Fibroblast of mammary gland (primary cell): ENCODE measurements at places on chromosomes 1 and 21.

GRCh38 chr1:161285521-161285920 lies 24.2 kb downstream of the MPZ start:
- DNase-seq: no peak

- DNase-seq: peak; percentile 47
Measured at GRCh38 chr1:164510435-164510834, 48.5 kb upstream of the PBX1 start.

DNA sequence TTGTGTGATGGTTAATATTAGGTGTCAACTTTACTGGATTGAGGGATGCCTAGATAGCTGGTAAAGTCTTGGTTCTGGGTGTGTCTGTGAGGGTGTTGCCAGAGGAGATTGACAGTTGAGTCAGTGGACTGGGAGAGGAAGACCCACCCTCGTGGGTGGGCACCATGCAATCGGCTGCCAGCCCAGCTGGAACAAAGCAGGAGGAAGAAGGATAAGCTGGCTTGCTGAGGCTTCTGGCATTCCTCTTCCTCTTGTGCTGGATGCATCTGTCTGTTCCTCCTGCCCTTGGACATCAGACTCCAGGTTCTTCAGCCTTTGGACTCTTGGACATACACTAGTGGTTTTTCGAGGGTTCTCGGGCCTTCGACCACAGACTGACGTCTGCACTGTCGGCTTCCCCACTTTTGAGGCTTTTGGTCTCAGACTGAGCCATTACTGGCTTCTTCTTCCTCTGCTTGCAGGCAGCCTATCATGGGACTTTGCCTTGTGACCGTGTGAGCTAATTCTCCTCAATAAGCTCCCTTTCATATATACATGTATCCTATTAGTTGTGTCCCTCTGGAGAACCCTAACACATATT lies 184.3 kb upstream of the LMO4 start:
- DNase-seq: no peak

DNA sequence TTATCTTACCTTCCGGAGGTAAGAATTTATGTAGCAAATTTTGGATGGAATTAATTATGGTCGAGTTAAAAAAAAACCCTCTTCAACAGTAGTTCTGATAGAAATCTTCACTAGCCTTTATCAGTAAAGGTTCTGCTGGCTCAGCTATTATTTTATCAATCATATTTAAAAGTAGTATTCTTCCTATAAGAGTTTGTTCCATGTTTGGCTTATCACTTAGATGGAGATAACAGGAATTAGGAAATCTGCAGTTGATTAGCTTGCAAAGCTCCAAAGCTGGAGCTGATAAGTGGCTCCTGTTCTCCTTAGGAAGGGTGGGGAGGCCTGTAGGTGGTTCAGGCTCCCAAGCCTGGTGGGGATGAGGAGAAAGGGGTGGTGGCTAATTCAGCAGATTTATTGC lies 31.5 kb upstream of the DUSP10 start:
- DNase-seq: no peak

- DNase-seq: no peak
Measured at GRCh38 chr1:24109166-24109483, 2.8 kb downstream of the MYOM3 start.

DNA sequence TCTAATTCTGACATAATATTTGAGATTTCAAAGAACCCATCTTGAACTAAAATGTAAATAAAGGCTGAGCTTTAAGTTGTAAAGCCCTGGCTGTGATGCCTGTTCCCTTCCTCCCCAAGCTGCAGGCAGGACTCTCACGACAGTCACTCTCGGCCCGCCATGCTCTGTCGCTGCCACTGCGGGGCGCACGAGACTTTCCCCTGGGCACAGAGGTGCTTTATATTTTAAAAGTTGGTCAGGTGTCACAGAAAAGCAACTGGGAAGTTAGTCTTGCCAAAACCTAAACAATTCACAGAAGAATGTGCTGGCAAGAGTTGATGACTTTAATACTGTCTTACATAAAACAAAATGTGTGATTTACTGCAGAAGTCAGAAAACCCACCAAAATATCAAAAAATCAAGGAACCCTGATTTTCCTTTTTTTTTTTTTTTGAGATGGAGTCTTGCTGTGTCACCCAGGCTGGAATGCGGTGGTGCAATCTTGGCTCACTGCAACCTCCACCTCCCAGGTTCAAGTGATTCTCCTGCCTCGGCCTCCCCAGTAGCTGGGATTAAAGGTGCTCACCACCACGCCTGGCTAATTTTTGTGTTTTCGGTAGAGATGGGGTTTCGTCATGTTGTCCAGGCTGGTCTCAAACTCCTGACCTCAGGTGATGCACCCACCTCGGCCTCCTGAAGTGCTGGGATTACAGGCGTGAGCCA lies 10.7 kb downstream of the LRRC47 start:
- DNase-seq: no peak

DNA sequence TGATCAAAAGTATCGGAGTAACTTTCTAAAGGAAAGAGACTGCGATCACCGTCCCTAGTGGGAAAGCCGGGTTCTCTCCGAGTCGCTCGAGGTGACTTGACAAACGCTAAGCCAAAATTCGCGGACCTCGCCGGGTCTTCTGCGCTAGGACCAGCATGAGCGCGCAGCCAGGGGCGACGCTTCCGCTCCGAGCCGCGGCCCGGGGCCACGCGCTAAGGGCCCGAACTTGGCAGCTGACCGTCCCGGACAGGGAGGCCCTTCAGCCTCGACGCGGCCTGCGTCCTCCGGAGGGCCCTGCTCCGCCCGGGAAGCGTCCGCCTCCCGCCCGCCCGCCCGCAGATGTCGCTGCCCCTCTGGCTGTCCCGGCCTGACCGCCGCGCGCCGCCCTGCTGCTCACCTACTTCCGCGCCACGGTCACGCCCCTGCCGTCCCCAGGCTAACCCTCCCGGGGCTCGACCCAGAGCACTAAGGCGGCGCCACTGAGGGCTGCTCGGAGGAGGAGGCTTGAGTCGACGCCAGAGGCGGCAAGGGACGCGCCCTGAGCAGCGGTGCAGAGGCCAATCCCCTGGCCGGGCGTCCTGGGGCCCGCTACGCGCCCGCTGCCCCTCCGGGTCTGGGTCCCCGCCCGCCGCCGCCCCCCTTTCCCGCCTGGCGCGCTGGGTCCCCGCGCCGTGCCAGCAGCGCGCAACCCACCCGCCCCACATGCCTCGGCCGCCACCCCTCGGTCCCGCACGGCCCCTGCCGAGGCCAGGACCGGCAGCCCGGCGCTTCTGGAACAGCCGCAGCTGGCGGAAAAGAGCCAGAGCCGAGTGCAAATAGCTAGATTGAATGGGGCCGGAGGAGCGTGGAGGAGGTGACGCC lies 896 bp upstream of the DUSP10 start:
- peak; percentile 77 for DNase-seq
